WTC11 (cell line): ENCODE measurements at places on chromosomes 7 and 10. TPM values are rescaled to one million over a fixed set of nuclear protein-coding genes. Genes with fewer than 3 reads are reported as not detected.

DNA sequence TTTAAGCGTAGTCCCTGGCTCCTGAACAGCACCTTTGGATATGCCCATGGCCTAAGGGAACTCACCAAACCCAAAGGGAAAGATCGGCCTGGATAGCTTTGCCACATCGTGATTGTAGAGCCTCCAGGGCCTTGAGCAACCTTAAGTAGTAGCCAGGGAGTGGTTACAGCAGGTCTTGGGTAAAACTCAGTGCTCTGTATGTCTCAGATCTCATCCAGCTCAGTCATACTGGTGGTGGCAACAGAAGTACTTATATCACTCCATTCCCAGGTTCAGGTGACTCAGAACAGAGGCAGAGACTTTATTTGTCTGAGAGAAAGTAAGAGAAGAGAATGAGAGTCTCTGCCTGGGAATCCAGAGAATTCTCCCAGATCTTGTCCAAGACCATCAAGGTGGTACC lies 39.1 kb upstream of the AASS start:
- H3K4me3 ChIP-seq, result no peak overlapping the region
- no peak for DNase-seq
- no peaks in the 10 kb centered on the region for H3K27me3 ChIP-seq
- no peak overlapping the region for H3K27ac ChIP-seq

Gene DPYSL4
- total RNA-seq, result 16.8 to 18.1 TPM (median 17.0 TPM) in 3 replicates

Gene HABP2
- 0.09 to 0.18 TPM (median 0.09 TPM) in 3 replicates for total RNA-seq

GRCh38 chr10:123888751-123889150 lies 2.9 kb downstream of the CPXM2 start:
- H3K4me3 ChIP-seq, result no peak overlapping the region
- peaks cover 29% of the 10 kb centered on the region for H3K27me3 ChIP-seq
- no peak overlapping the region for H3K27ac ChIP-seq
- no peaks in the 10 kb centered on the region for H3K36me3 ChIP-seq

DNA sequence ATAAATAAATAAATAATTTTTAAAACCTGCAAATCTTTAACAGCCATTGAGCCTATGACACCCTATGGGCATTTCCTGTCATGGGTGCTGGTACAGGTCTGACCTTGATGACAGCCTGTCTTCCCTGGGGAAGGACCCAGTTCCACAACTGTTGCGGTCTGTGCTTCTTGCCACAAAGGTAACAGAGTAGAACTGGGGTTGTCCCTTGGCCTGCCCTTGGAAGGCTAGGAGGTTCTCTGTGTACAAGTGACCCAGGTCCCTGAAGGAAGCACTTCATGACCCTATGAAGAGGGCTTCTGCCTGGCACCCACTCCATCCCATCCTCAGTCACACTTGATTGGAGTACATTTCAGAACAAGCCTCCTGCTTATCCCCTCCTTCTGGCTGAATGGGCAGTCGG lies 66.9 kb downstream of the OGDH start:
- no peaks in the 10 kb centered on the region for H3K27me3 ChIP-seq
- H3K36me3 ChIP-seq, result peaks cover 35% of the 10 kb centered on the region
- H3K4me3 ChIP-seq, result no peak overlapping the region
- no peak for DNase-seq
- no peaks in the 10 kb centered on the region; the same call in 1 of the 2 replicates for H3K4me1 ChIP-seq

Gene CYP2E1
- 1.0 to 2.6 TPM (median 1.3 TPM) in 3 replicates for total RNA-seq

DNA sequence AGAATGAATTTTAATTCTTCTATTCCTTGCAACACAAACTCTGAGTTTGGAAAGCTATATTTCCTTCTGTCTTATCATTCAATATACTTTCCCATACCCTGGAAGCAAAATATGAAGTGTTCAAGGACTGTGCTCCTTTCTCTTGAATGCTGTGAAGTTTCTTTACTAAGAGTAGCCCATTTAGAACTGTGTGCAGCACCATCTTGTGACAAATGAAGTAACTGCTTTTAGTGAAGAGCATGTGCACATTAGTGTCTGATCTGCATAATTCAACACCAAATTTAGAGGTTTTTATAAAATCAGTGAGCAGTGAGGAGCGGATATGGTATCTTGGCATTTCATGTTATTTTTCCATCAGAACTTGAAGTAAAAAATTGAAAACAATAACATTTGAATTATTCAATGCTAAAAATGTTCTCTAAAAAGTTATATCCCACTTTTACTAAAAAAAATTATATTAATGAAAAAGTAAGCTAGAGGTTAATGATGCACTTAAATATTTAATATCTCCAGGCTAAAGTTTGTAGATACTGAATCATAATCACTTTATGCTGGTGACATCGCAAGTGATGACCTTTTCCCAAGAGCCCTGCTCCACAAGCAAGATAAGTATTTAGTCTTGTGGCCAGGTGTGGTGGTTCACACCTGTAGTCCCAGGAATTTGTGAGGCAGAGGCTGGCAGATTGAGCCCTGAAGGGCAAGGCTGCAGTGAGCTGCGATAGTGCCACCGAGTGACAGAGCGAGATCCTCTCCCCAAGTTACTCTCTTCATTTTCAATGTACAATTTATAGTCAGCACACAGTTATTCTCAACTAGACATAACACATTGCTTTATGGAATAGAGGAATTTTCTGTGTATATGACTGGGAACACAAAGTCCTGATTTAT lies 108.8 kb upstream of the PCLO start:
- peak; percentile 36 for DNase-seq
- no peak overlapping the region for H3K27ac ChIP-seq
- H3K36me3 ChIP-seq, result no peaks in the 10 kb centered on the region

Gene TAS2R41
- total RNA-seq, result 0.31 to 0.44 TPM in 2 of 3 replicates, not detected in the other

Gene NUTM2D
- 1.0 to 1.6 TPM (median 1.2 TPM) in 3 replicates for total RNA-seq

Gene ATRNL1
- 25.0 to 28.7 TPM (median 26.7 TPM) in 3 replicates for total RNA-seq
